CD4-positive, alpha-beta T cell (primary cell): ENCODE measurements at places on chromosomes 12 and 14.

- no peak for DNase-seq
These were observed 77.3 kb downstream of the DAAM1 start for GRCh38 chr14:59265808-59266207.

DNA sequence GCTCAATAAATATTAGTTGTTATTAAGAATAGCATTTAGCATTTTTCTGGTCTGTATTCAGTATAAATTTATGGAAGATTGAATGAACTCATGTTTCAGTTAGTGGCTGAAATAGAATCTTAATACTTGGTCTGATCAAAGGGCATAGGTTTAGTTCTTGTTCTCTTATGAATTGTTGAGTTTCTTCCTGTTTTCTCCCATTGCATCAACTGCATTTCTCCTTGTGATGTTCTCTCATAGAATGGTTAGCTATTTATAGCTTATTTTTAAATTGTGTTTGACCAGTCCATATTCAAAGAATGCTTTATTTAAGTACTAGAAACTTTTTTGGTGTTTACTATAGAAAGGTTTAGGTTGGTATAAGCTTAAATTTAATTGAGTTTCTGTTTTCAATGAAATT lies 29.8 kb downstream of the APAF1 start:
- DNase-seq, result no peak

DNA sequence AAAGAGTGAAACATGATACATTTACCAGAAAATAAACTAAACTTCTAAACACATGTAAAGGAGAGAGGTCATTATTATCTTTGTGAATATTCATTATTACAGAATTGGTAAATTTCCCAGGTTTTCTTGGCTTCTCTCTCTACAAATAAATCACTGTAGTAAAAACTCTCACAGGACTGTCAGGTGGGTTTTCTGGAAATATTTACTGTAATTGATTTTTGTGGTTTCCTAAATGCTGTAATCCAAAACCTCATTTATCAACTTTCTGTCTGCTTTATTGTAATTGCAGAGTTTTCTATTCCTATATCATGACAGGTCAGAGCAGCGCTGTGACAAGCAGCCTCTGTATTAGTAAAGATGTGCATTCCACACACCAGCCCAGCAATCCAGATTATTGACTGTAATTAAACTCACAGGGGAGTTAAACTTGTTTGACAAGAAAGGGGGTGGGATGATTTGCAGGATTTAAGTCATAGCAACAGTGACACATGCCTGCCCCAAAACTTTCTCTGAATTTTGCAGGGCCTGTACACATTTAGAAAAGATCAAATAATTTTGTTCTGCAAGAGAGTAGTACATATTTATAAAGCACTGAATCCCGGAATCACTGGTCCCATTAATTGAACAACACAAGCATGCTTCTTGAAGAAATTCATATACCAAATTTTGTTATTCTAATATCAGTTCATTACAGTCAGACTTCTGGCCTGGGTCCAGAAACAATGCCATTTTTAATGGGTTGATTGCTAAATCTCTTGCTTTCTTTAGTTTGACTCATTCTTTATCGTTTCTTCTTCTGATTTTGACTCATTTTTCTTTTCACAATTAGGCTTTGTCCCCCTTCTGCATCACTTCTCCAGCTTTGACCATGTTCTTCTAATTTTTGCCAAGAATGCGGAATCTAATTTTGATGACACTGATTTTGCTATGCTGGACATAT lies 42.2 kb downstream of the PTPRO start:
- no peak for DNase-seq

DNA sequence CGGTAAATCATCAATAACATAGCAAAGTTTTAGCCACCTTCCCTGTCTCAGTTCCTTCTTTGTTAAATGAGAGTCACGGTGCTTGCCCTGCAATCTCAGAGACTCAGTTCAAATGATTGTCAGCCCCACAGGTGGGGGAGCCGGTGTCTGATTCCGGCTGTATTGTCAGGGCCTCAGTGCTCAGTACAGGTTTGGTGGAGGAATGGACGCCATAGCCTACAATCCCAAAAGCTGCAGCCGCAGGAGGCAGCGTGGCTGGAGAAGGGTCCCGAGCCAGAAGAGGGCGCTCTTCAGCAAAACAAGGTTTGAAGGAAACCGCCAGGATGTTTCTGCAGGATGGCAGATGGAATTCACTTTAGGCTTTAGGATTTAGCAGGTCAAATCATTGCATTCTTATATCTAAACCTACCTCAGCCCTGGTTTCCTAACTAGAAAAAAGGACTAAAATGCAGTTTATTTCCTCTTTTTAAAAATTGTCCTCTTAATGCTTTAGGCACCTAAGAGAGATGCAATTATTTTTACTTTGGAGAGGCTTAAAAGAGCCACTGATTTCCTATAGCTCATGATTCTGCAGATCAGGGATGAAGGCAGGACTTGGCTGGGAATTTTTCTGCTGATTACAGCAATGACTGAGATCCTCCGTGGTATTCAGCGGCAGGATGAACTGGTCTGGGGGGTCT lies 29.2 kb downstream of the FOS start:
- DNase-seq, result peak; percentile 83

GRCh38 chr12:129269756-129270495 lies 416.6 kb downstream of the GLT1D1 start:
- no peak for DNase-seq

DNA sequence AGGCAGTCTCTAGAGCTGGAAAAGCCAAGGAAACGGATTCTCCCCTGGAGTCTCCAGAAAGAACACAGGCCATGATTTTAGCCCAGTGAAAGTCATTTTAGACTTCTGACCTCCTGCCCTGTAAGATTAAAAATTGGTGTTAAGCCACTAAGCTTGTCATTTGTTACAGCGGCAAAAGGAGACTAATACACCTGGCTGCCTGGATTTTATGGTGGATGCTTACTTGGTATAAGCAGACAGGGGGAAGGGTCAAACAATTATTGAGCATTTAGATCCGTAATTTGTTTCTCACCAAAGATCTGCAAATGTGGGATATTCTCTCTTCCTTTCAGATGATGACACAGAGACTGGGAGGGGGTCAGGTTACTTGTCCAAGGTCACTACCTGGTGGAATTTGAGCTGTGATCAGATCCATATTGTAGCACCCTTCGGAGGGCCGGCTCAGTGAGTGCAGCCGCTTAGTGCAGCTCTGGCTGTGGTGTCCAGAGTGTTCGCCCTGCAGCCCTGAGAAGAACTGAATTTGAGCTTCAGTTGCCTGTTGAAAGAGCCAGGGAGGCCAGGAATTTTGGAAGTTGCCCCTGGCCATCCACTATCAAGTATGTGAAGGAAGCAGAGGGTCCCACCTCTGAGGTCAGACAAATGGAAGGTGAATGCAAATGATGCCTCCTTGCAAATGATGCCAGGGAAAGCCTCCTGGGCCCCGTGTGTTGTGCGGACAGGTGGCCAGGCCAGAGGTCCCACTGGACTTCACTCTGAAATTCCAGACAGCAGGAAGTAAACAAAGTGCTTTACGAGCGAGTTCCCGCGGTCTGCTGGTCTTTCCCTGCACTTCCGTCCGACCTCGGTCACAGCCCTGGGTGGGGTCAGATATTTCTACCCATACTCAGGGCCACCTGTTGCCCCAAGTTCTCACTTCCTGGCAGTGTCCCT lies 15.1 kb downstream of the GLRX5 start:
- DNase-seq, result no peak

GRCh38 chr14:57822081-57822480 lies 43.8 kb downstream of the SLC35F4 start:
- no peak for DNase-seq

GRCh38 chr14:71331403-71331802 lies 424.1 kb downstream of the PCNX1 start:
- DNase-seq, result no peak

- DNase-seq, result no peak
These were observed 289.5 kb upstream of the FAR2 start for GRCh38 chr12:28859551-28859950.

DNA sequence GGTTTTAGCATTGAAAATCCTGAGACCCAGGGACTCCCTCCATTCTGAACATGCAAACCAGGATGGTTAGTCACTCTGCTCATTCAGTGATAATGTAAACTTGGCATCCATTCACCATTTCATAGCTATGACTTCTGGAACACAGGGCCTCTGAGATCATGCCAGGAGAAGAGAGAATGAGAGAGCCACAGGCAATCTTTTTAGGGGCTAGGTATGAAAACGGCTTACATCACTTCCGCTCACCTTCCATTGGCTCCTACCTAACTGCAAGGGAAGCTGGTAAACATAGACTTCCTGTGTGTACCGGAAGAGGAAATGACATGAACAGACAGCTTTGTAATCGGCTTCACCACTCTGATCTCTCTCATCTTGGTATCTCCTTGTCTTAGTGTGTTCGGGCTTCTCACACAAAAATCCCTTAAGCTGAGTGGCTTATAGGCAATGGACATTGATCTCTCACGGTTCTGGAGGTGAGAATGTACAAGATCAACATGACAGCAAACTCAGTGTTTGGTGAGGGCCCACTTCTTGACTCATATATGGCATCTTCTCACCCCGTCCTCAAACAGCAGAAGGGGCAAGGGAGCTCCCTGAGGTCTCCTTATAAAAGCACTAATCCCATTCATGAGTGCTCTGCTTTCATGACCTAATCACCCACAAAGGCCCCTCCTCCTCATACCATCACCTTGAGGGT lies 465.9 kb upstream of the TBX3 start:
- DNase-seq, result no peak

GRCh38 chr12:77388445-77389265 lies 323.3 kb upstream of the E2F7 start:
- no peak for DNase-seq

DNA sequence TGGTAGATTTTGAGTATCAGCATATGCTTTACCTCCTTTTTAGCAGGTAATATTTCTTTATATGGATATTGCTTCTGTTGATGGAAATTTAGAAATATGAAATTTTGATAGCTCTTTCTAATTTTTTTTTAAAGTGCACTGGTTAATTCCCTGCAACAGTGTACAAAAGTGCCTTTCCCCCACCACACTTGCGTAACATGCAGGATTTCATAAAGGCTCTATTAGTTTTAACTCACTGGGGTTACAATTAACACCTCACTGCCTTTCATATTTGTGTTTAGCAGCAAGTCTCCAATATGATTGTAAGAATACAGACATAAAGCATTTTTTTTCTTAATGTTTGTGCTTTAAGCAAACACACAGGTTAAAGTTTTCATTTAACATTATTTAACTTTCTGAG lies 25.6 kb downstream of the MNAT1 start:
- DNase-seq, result no peak

GRCh38 chr14:22200977-22201605 lies 387.9 kb downstream of the DAD1 start:
- peak; percentile 66 for DNase-seq

DNA sequence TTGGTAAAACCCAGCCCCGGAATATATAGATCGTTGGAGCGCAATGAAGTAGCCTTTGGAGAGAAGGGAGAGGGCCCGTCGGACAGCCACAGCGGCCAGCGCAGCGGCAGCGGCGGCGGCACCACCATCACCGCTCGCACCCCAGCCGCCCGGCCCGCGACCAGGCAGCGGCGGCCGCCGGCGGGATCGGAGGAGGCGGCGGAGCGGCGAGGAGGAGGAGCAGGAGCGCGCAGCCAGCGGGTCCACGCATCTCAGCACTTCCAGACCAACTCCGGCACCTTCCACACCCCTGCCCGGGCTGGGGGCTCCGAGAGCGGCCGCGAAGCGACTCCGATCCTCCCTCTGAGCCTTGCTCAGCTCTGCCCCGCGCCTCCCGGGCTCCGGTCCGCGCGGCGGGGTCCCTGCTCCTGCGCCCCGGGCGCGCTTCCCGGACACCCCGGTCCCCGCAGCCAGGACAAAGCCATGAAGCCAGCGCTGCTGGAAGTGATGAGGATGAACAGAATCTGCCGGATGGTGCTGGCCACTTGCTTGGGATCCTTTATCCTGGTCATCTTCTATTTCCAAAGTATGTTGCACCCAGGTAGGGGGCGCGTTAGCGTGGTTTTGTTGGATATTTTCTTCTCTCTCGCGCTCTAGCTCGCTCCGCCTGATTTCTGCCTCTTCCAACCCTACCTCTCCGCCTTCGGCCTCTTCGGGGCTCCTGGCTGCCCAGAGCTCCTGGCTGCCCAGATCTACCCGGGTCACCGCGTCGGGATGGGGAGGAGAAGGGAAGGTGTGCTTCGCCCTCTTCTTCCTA lies 400 bp downstream of the CHST11 start:
- DNase-seq, result peak; percentile 62

DNA sequence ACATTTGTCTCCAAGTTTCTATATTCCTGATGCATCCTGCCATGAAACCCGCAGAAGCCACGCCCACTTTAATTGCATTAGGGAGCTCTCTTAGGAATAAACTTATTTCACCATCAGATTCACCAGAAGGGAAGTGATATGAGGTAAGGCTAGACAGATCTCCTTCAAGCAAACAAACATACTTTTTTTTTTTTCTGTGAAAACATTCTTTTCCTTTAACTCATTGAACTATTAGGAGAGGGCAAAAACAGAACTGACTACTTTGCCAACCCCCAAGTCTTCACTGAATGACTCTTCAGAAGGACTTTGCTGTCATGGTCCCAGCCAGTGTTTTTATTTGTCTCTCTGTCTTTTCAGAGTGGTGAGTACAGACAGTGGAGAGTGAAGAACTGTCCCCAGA lies 48.4 kb downstream of the GTF2A1 start:
- no peak for DNase-seq

DNA sequence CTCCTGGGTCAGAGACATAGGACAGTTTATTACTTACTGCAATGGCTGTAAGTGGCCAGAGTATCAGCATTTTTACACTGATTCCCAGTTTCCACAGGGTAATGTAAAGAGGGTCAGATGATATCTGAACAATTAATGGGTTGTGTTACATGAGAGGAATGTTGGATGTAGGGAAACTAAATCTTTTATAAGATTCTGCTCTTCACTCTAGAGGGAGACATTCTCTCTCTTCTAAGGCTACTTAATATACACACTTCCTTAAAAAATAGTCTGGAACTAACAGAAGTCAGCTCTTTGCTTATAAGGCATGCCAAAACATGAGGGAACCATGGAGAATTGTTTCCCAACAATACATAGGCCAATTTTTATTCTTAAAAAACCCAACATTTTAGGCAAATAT lies 389.8 kb downstream of the ETNK1 start:
- DNase-seq, result no peak

- DNase-seq, result no peak
These were observed 3.9 kb upstream of the ABHD4 start for GRCh38 chr14:22594156-22594716.

DNA sequence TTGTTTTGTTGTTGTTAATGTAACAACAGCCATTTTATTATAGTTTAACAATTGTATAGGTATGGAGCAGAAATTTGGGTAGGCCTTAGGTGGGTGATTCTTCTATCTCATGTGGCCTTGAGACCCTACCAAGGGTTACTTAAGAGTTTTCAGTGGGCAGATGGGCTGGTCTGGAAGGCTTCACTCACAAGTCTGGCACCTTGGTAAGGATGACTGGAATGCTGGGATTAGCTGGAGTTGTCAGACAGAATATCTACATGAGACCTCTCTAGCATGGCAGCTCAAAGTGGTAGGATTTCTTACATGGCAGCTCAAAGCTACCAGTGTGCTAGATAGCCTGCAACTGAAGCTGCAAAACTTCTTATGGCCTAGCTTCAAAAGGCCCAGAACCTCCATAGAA lies 2.2 kb upstream of the MARS1 start:
- no peak for DNase-seq

- peak; percentile 27 for DNase-seq
These were observed 18.3 kb upstream of the PLEKHH1 start for GRCh38 chr14:67514650-67515385.
